Aorta (tissue), 5 donors: ENCODE measurements at places on chromosomes 6 and 20. TPM values are rescaled to one million over a fixed set of nuclear protein-coding genes. Genes with fewer than 3 reads are reported as not detected.

DNA sequence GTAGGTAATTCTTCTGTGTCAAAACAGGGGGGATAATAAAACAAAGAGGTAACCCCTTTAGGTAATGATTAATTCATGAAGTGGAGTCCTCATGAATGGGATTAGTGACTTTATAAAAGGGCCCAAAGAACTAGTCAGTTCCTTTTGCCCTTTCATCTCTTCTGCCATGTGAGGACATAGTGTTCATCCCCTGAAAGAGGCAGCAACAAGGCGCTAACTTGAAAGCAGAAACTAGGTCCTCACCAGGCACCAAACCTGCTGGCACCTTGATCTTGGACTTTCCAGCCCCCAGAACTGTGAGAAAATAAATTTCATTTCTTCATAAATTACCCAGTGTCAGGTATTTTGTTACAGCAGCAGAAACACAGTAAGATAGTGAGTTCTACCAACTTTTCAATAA, 16.4 kb upstream of the BRPF3 start:
- no peak for DNase-seq

- DNase-seq = peak; percentile 21
Measured at GRCh38 chr6:43996618-43997344, 130.5 kb downstream of the MRPL14 start.

The SAMD10 gene
- 0.84 TPM for total RNA-seq

DNA sequence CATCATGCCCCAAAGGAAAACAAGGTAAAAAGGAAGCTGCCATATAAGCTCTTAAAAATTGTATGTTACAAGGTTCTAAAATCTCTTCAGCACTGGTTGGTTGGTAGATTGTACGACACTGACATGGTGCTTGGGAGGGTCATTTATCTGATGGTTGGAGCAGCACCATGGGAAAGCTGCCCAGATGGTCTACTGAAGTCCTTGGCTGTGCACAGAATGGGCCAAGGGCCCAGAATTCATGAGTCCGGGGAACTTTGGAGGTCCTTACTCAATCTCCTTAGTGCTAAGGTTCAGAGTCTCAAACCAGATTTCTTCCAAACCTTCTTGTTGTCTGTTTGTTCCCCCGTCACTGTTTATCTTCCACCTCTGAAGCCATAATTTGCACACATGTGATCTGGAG, 314.4 kb downstream of the ESR1 start:
- DNase-seq = no peak

- DNase-seq = no peak
Measured at GRCh38 chr6:166906376-166907044, 49.8 kb downstream of the RNASET2 start.

The MAFB gene
- 66.3 TPM for total RNA-seq

The PRR18 gene
- total RNA-seq = not detected

The SDC4 gene
- total RNA-seq = 51.2 TPM

- DNase-seq = no peak
Measured at GRCh38 chr6:31545291-31545690, 1.1 kb downstream of the ATP6V1G2 start.

The TSPYL1 gene
- total RNA-seq = 78.0 TPM

DNA sequence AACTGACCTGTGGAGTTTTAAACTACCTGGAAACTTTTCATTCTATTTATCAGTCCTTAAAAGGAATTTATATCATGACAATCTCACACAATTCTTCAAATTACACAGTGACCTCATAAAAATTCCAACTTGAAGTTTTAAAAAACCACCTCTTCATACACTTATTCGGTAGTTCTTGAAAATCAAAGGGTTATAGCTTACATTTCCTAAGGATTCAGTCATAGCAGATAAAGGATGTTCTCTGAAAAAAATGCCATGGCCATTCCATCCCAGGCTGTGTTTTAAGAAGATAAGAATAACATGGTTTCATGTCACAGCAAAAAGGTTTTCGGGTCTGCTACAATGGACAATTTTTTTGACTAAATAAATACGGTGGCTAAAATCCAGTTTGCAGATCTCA, 41.2 kb downstream of the GOPC start:
- no peak for DNase-seq

- DNase-seq = no peak
Measured at GRCh38 chr20:23371496-23371895, 9.5 kb downstream of the GZF1 start.

- DNase-seq = no peak
Measured at GRCh38 chr6:138988469-138988834, 399 bp upstream of the REPS1 start.

The BCL2L1 gene
- 107 TPM for total RNA-seq

DNA sequence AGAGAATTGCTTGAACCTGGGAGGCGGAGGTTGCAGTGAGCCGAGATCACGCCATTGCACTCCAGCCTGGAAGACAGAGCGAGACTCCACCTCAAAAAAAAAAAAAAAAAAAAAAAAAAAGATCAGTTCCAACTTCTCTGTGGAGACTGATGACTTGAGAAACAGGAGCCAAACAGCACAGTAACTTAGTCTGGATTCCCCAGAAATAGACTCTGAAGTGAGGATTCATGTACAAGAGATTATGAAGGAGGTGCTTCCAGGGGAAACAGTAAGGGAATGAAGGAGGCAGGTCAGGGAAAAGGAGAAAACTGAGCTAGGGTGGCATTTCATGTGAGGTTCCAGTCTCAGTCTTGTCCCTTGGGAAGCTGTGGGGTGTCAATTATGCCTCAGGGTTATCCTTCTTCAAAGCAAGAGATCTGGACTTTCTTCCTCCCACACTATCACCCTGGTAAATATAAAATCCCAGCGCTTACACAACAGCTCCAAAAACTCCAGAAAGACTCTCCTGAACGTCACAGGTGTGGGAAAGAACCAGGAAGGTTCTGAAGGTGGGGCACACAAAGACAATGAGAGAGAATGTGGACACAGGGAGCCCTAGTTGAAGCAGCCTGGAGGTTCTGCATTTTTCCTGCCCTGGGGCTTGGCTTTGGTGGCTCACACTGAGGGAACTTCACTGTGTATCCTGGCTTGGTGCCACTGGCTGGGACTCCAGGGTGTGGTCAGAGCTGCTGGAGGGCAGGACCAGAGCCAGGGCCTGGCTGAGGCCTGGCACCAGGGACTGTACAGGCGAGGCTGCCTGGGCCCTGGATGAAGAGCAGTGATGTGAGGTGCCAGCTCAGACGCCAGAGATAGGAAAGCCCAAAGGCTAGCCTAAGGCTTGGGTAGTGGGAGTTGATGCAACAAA, 46.8 kb downstream of the PCNA start:
- DNase-seq = peak; percentile 96

The OLIG3 gene
- total RNA-seq = not detected

GRCh38 chr6:75020376-75020775, 185.5 kb downstream of the COL12A1 start:
- DNase-seq = no peak

- peak; percentile 0 for DNase-seq
Measured at GRCh38 chr20:5677389-5677788, 72.8 kb upstream of the SHLD1 start.

GRCh38 chr6:85569323-85569722, 24.3 kb downstream of the SNX14 start:
- DNase-seq = no peak

DNA sequence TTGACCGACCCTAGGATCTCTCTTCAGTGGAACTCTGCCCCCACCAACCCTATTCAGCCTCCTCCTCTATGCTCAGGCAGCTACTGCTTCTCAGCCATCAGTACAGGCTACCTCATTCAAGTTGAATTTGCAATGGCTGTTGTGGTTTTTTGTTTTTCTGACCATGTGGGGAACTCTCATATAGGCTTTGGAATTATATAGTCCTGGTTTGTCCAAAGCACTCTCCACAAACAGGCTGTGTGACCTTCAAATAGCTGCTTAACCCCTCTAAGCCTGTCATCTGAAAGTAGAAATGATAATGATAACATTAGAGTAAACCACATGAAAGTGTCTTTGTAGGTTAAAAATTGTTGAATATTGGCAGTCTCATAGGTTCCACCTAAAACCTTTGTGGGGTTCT, 80.3 kb downstream of the UNC5CL start:
- no peak for DNase-seq

DNA sequence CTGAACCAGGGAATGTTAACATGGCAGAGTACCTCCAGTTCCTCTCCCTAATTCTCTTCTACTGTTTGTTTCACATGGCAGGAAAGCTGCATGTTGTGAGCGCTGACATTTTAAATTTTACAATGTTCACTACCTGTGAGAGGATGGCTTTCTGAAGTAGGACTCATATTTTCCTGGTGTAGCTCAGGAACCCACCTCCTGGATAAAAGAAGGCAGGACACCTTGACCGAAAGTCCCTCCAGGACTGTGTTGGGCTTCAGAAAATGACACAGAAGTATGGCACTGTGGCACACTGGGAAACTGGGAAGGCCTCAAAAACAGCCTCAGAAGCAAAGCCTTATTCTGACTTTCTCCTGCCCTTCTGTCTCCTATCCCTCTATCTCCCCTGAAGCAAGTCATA, 33.3 kb downstream of the PTPRK start:
- no peak for DNase-seq

- DNase-seq = no peak
Measured at GRCh38 chr6:17957498-17957897, 29.9 kb downstream of the KIF13A start.

DNA sequence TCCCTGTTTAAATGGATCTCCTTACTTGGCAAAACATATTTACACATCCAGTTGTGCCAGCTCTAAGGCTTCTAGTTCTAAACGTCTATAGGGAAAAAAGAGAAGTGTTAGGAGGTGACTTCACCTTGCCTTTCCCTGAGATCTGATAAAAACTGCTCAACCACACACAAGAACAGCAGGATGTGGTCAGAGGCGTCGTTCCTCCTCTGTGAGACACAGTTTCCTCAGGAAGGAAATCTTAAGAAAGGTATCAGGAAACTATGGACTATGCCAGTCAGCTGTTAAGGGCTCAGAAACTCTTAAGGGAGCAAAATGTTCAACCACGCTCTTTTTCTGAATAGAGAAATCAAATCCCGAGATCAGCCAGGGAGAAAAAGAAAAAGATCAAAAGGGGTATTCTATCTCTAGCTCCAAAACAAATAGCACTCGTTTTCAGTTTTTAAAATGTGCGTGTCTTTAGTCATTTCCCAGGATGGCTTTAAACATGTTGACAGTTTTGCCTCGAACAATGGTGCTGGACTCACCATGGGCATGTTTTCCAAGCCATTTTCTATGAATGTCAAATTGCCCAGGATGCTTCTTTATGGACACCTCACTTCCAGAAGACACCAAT, 154.5 kb downstream of the HACE1 start:
- DNase-seq = no peak

DNA sequence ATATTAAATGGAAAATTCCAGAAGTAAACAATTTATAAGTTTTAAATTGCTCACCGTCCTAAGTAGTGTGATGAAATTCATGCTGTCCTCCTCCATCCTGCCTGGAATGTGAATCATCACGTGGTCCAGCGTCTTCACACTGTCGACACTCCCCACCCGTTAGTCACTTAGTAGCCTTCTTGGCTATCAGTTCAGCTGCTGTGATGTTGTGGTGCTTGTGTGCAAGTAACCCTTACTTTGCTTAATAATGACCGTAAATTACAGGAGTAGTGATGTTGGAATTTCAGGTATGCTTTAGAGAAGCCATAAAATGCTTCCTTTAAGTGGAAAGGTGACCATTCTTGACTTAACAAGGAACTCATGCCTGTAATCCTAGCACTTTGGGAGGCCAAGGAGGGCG, 25.2 kb downstream of the RIOK1 start:
- DNase-seq = no peak

GRCh38 chr6:44630125-44631028, 242.9 kb downstream of the CDC5L start:
- no peak for DNase-seq

The ZBTB12 gene
- 1.8 TPM for total RNA-seq

- peak; percentile 55 for DNase-seq
Measured at GRCh38 chr6:152273002-152273401, 364.2 kb downstream of the SYNE1 start.

The EYA2 gene
- 10.9 TPM for total RNA-seq

DNA sequence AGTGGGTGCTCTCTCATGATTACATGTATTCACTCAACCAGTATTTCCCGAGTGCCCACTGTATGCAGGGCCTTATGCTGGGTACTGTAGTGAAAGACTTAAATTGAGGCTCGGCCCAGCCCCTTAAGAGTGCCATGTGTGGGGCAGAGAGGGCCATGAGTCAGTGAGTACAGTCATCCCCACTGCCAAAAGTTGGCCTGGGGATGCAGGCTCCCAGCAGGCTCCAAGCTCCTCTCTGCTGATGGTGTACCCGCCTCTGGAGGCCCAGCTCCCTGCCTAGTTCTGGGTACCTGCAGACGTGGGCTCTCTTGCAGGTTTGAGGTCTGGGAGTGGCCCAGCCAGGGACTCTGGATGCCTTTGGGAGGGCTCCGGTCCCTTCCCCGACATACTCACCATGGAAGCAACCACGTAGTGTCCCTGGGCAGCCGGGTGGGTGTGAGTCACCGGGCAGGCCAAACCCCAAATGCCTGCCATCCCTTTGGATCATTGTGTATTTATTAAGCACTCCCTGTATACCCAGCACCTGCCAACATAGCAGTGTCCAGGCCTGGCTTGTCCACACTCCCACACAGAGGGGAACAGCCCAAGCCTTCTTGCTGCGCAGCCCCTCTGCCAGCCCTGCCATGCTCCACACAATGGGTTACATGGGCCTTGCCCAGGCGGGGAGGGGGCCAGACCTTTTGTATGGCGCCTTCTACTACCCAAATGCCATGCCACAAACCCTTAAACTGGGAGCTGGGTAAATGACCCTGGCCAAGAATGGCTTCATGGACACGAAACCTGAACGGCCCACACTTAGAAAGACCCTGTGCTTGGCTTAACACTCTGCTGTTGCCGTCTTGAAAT, 153.6 kb downstream of the VEGFA start:
- DNase-seq = peak; percentile 37

The LAMP5 gene
- 0.16 TPM for total RNA-seq

The ZBP1 gene
- total RNA-seq = 0.88 TPM

DNA sequence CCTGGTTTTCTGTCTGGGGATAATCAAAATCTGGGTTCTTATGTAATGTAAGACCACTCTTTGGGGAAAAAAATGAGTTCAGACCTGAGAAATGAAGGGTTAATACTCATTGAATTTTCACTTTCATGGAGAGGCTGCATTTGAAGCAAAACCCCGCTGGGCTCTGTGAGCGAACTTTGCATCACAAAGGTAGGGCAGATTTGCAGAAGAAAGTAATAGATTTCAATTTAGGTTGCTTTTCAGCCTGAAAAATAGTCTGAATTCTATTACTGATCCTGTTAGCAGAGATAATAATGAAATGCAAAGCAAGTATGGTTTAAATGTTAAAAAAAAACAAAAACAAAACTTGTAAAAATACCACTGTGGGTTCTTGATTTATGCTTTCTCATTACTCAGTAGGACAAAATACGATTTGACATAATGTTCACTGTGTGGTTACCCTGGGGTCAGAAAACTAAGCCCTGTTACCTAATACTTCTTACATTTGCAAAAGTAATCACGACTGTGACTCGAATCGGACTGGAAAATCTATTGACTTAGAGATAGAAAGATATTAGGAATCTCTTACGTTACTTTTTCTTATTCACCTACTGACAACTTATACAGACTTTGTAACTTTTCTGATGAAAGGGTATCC, 72.2 kb downstream of the UST start:
- no peak for DNase-seq

The UBE2V1 gene
- 107 TPM for total RNA-seq
